ENCODE measurements at places on chromosomes 7 and 10.

GRCh38 chr10:132714096-132714985, 71.6 kb downstream of the NKX6-2 start:
- no peak for DNase-seq

DNA sequence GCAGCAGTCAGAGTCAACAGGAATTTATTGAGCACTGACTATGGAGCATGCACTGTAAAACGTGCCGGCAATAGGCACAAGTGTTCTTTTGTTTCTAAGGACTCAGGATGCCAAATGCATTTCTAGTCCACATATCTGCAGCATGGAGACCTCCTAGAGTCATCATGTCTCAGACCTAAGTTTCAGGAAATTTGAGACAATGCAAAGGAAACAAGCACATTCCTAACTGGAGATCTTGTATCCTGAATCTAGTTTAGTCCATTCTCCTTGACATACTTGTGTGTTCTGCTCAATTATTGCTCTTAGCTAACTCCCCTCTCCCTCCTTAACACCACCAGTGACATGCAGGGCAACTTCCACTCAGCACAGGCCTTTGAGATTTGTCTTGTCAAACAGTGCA, 173.2 kb downstream of the ZNF438 start:
- no peak for DNase-seq

DNA sequence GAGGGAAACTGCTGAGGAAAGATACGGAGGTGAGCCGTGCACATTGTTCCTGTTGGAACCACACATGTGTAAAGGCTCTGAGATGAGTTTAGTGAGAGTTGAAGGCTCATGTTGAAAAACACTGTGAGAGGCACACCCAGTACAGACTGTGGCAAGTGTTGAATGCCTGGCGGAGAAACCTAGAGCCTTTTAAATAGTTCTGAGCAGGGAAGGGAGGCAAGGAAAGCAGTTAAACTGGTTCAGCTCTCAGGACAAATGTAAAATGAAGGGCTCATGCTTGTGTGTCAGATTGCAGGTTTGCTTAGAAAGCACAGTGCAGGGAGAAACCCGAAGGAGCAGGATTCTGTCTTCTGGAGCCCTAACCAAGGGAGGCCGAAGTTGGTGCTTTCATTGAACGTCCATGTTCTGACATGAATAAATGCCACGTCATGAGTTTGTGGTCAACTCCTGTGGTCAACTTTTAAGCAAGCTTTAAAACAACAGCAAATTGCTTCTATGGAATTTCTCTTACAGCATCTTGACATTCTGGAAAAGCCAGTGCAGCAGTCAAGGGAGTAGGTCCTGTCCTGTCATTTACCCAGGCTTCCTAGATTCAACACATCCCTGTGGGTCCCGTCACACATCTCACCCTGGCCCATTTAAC, 650.9 kb upstream of the GALNT17 start:
- DNase-seq, result no peak

DNA sequence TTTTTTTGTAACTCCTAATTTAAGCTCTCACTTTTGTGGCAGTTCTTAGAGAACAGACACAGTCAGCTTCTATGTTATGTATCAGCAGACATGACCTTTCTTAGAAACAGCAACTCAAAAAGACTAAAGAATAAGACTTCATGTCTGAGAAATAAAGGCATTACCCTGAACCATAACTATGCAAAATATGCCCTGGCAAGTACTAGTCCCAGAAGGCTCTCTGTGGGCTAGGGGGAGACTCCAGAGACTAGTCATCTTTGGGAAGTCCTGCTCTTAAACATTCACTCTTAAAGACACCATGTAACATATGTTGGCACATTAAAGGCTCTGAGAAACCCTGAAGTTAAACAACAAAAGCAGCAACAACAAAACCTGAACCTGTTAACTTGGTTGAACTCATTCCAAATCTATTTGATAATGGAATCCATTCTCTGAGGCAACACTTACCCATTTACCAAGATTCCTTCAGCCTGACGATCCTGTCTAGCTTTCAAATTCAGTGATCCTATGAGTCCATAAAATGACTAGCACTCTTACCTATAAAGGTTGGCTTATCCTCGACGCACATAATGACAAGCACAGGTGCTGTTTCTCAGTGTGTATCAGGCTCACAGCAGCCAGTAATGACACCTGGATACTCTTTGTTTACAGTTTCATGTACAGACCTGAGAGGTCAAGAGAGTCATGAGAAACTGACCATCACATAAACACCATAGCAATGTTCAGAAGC, 62.3 kb downstream of the OSBPL3 start:
- no peak for DNase-seq

GRCh38 chr10:11045487-11045886, 27.8 kb downstream of the CELF2 start:
- no peak for DNase-seq

- DNase-seq, result no peak
Measured at GRCh38 chr7:79037001-79037400, 416.5 kb downstream of the MAGI2 start.

DNA sequence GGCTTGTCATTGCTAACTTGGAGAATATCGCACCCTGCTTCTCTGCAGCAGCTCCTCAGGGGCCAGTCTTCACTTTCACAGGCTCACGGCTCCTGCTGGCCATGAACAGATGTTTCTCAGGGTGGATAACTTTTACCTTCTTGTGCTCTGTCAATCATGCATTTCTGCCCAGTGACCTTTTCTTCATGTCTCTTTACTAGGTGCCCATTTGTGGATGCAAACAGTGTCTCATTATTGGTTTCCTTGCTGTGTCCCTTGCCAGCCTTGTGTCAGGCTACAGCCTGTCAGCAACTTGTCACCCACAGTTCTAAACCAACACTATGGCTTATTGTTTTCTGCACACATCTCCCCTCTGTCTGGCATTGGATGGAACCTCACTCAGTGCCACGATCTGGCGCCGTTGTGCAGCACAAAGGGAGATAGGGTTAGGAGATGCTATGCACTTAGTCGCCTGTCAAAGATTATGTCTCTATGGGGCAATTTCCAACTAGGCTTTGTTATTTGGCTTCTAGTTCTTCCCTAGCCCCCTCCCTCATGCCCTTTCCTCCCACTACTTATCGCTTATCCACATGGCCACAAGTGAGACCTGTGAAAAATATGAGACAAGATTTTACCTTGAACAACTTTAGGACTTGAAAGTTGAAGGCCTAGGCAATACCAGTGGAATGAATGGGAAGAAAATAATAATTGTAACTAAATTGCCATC, 45.7 kb upstream of the NXPH1 start:
- no peak for DNase-seq

GRCh38 chr7:158586499-158587161, 993 bp downstream of the PTPRN2 start:
- no peak for DNase-seq

- DNase-seq, result no peak
Measured at GRCh38 chr7:74514131-74514591, 60.5 kb downstream of the GTF2IRD1 start.

DNA sequence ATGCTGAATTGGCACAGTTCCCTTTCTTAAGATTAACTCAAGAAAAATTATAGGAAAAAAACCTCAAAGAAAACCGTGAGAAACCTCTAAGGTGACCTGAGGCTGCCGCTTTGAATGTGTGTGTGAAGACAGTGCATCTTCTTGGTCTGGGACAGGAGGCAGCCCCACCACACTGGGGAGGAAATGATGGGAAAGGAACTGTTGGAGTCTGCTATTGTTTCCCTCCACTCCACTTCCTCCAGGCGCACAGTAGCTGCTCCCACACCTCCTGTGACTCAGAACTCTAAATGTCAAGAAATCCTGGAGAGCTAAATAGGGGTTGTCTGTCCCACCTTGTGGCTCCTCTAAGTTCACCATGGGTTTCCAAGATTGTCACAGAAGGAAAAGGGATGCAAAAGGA, 179.4 kb downstream of the PDE1C start:
- no peak for DNase-seq

GRCh38 chr10:35353805-35354204, 17.5 kb downstream of the CCNY start:
- DNase-seq, result no peak
